ENCODE measurements at places on chromosomes 2 and 18.

DNA sequence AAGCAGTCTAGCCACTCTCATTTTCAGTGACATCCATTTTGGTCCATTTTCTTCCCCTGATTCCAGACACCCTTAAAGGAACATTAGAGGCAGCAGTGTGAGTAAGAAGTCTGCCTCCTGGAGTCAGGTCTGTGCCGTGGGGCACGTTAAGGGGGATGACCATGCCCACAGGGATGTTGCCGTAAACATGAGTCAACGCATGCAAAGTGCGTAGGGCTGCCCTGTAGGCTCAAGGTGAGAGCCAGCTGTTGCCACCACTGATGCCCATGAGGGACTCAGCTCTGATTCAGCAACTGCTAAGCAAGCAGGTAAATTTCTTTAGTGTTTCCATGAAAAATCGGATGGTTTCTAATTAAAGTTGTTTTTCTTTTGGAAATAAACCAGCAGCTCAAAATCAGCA lies 61.4 kb upstream of the TFCP2L1 start:
- DNase-seq: no peak

DNA sequence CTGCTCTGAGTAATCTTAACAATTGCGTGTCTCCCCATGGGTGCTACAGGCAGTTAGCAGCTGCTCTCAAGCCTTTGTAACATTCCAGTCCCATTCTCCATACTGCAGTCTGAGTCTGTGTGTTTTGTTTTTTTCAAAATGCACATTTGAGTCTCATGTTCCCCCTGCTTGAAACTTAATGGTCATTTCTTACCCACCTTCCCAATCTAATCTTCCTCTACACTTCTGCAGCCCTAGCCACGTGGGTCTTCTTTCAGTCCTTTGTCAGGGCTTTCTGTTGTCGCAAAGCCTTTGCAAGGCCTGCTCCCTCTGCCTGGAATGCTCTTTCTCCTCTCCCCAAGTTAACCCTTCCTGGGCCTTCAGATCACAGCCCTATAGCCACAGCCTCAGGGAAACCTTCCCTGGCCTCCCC lies 24.5 kb downstream of the ELAC1 start:
- no peak for DNase-seq

DNA sequence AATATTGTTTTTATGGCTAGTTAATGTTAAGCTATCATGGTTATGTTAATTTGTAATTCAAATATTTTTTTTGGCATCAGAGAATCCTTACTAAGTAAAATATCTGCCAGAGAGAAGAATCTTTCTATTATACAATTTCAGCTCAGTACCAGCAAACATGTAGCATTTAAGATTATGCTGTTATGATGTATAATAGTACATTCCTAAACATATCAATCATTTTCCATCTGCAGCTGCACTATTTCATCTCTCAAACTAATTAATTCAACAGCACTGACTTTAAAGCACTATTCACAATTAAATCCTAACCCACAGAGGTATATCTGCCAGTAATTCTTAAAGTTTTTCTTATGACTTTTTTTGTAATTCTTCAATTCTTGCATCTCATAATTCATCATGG lies 250.6 kb downstream of the CD226 start:
- no peak for DNase-seq

DNA sequence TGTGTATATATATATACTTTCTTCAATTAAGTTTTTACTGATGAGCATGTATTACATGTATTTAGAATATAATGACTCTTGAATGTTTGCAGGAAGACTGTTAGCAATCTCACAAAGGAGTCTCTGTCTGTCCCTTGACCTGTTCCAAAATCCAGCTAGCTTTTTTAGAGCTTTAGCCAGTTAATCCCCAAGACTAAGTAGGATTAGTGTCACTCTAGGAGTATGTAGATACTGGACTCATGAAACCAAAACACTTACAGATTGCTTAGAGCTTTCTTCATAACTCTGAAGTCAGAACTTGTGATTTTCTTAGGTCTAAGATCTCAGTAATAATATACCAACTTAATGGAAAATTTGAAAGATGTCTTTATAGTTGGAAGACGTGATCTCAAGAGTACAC lies 2.2 kb downstream of the UBXN4 start:
- no peak for DNase-seq

- DNase-seq: no peak
Observed at GRCh38 chr2:148922776-148923475, 47.9 kb downstream of the KIF5C start.

DNA sequence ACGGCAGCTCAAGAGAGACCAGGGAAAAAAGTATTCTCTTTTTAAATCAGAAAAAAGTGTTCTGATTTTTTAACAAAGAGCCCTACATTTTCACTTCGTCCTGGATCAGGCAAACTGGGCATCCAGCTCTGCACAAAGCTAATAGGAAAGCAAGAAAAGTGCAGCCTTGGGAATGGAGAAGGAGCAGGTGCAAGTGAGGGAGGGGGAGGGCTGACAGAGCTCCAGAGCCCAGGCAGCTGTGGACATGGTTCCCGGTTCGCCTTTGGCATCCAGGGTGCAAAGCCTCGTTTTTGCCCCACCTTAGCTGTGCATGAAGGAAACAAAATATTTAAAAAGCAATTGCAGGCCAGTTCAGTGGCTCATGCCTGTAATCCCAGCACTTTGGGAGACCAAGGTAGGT lies 82.2 kb downstream of the FAM124B start:
- DNase-seq: no peak
